ENCODE measurements at places on chromosomes 1 and 21.
A peak's percentile ranks its signal among the peaks of the same experiment; 100 is the strongest.

- peak; percentile 86 for DNase-seq
Observed at GRCh38 chr1:203325418-203326091, 20.2 kb downstream of the BTG2 start.

GRCh38 chr1:147451628-147452027 lies 89.7 kb upstream of the BCL9 start:
- no peak for DNase-seq

- no peak for DNase-seq
Observed at GRCh38 chr1:88009916-88010315, 674.2 kb upstream of the PKN2 start.

DNA sequence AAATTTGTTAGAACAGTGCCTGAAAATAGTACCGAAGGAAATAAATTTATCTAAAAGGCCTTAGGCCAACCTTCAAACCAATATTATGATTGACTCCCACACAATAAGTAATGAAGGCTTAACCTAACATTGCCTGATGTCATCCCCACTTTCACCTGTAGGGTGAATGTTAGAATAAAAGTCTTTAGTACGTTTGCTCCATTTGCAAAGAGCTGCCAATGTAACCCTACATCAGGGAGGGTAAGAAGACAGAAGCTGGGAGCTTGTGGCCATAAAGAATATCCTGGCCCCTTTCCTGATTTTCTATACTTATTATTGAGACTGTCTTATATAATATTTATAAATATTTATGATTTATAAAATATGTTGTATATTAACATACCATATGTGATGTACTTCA lies 661.8 kb upstream of the CXADR start:
- DNase-seq = no peak

GRCh38 chr1:198201956-198202784 lies 45.4 kb downstream of the NEK7 start:
- no peak for DNase-seq

DNA sequence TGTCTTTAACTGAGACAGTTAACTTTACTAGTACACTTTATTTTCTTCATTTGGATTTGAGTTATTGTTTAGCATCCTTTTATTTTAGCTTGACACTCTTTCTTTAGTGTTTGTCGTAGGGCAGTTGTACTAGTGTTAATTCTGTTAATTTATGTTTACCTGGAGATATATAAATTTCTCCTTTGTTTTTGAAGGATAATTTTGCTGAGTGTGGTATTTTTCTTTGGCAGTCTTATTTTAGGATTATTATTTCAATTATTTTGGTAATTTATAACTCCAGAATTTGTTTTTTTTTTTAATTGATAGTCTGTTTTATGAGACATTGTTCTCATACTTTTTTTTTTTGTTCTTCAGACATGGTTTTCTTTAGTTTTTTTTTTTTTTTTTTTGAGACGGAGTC lies 73.8 kb upstream of the CHODL start:
- DNase-seq = no peak

DNA sequence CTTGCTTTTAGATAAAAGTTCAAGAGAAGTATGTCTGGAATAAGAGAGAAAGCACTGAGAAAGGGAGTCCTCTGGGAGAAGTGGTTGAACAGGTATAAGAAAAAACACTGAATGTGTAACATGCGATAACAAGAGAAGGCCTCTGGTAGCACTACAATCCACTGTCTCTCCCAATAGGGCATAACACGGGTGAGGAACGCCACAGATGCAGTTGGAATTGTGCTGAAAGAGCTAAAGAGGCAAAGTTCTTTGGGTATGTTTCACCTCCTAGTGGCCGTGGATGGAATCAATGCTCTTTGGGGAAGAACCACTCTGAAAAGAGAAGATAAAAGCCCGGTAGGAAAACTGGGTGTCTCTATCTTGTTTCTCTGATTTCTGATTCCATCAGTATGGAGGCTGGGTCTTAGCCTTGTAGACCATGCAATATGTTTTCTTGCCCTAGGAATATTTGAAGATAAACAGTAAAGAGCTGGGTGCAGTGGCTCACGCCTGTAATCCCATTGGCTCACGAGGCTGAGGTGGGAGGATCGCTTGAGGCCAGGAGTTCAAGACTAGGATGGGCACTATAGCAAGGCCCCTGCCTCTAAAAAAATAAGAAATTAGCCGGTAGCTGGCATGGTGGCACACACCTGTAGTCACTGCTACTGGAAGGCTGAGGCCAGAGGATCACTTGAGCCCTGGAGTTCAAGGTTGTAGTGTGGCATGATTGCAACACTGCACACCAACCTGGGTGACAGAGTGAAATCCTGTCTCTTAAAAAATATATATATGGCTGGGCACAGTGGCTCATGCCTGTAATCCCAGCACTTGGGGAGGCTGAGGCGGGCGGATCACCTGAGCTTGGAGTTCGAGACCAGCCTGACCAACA lies 40.4 kb downstream of the DAP3 start:
- peak; percentile 29 for DNase-seq

DNA sequence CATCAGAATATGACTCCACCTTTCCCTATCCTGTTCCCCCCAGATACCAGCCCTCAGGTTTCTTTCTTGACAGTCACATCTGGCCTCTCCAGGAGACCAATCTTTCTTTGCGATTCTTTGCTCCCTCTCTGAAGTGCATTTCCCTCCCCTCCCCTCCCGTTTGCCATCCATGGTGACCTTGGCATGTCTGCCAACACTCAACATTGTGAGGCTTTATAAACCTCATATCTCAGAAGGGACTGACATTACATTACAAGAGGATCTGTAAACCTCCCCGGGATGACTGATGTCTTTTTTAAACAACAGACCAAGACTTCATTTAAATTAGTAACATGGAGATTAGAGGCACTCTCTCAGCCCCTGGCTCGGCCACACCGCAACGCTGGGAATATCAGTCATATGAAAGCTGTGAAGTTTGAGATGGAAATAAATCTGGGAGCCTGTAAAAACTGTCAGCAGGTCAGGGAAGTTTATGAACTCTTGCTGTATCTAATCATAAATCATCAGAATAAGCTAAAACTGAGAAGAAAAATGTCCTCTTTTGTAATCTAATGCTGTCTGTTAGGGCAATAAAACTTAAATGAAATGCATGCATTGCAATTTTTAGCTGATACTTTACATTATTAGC lies 401.7 kb upstream of the PROX1 start:
- no peak for DNase-seq
